Parietal lobe (tissue), 2 donors: ENCODE measurements at places on chromosomes 1 and 21. TPM values are rescaled to one million over a fixed set of nuclear protein-coding genes. Genes with fewer than 3 reads are reported as not detected.

SSX2IP gene
- total RNA-seq: 105 TPM

SERTAD4 gene
- total RNA-seq: 5.6 TPM

CELA2A gene
- total RNA-seq: not detected

PTP4A2 gene
- 231 TPM for total RNA-seq

ZYG11A gene
- total RNA-seq: 0.31 TPM

TSSK3 gene
- not detected for total RNA-seq

CDC42 gene
- total RNA-seq: 243 TPM

GPR37L1 gene
- 0.63 TPM for total RNA-seq
